ENCODE measurements at places on chromosomes 5 and 9.

GRCh38 chr9:99358668-99359067 lies 136.6 kb downstream of the SEC61B start:
- DNase-seq, result no peak

DNA sequence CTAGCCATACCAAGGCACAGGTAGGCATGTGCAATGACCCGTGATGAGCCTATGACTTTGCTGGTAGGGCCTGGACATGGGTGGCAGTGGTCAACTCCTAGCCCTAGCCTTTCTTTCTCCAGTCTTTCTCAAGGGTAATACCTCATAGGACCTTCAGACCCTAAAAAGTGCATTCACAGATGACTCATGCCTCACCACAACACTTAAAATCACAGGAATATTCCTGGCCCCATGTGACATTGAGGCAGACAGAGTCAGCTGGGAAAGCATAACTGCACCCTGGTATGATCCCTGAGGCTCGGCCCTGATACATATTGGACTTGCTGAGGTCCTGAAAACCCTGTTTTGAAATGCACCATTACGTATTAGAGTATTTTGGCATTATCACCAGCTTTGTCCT lies 449.5 kb downstream of the HINT1 start:
- DNase-seq, result no peak

GRCh38 chr5:54700986-54701578 lies 183.5 kb downstream of the SNX18 start:
- DNase-seq, result no peak

GRCh38 chr9:109349421-109349846 lies 28.6 kb upstream of the EPB41L4B start:
- no peak for DNase-seq

DNA sequence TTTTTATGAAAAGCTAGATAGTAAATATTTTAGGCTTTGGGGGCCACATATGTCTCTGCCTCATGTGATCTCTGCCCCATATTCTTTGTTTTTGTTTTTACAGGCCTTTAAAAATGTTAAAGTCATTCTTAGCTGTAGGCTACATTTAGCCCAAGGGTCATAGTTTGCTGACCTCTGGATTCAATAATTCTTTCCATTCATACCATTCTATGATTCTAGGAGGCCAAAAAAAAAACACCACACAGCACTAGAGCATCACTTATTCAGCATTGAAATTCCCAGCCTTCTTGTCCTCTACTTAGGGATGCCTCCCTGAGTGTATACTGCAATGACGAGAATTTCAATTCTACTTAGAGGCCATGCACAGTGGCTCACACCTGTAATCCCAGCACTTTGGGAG lies 17.0 kb downstream of the PTCD2 start:
- DNase-seq, result no peak

DNA sequence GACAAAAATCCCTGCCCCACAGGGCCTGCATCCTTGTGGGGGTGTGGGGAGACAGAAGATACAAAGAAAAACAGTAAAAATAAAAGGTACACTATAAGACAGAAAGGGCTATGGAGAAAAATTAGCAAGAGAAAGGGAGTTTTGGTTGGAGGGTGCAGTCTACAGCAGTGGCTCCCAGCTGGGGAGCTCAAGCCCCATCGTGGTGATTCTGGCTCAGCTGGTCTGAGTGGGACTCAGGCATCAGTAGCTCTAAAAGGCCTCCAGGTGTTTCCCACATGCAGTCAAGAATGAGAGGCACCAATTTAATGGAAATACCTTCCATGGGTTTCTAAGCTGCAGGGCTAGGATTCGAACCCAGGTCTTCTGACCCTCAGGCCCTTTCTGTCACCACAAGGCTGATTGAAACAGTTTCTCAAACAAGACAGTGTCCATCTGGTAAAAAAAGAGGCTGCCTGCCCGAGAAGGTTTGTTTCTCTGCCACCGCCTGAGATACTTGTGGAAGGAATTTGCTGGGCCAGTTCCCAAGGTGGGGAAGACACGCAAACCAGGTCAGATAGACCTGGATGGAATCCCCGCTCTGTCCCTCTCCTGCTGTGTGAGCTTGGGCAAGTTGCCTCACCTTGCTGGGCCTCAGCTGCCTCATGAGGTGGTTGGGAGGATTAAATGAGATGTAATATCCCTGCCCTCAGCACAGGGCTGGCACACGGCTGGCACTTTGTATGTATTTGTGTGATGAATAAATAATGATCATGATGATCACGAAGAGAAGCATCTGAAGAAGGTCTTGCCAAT lies 43.1 kb downstream of the COL27A1 start:
- DNase-seq, result no peak

DNA sequence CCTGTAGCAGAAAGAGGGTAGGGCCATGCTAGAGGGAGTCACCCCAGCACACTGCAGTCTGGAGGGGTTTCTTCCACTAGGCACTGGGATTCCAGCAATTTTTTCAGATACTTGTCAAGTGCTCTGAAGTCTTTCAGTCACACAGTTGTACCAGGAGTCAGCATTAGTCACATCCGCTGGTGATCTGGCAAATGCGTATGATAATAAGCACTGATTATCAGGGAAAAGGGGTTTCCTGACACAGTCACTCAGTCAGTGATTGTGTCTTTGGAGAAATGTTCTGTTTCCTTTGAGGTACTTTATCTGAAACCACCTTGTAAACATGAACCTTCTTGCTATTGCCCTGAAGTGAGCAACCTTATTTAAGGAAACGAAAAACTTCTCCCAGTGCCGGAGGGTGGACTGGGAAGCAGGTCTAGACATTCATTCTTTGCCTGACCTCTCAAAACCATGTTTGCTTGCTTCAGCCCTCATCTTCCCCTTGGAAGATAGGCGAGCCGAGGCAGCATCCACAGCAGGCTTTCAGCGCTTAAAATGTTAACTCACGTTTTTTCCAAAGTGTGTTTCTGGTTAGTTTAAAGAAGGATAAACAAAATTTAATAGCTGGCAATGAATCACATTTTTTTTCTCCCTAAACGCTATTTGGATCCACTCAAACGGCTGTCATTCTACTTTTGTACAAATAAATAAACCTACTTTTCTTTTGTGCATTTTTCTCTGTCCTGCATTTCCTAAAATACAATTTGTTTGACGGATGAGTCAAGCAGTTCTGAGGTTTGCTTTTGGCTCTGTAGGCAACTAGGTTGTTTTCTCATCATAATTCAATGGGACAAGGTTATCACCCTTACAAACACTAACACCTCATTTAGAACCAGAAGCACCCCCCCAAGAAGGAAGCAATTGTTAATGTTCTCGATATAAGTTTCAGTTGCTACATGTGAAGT lies 77.7 kb downstream of the FOXD1 start:
- DNase-seq, result no peak

DNA sequence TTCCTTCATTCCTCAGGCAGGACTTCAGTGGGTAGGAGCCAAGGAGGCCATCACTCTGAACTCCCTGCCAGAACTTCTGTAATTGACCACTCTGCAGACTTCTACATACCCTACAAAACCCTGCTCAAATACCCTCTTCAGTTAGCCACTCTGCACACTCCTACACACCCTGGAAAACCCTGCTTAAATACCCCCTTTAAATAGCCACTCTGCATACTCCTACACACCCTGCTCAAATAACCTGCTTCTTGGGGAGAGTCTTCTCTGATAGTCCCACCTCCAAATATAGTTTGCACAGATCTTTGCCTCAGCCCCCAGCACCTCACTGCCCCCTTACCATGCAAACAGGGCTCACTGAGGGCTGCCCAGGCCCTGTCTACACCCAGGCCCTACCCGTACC lies 18.6 kb upstream of the CARD19 start:
- DNase-seq, result no peak

- DNase-seq, result no peak
Observed at GRCh38 chr9:126301985-126302603, 24.5 kb upstream of the MVB12B start.

GRCh38 chr5:97231025-97231636 lies 48.1 kb upstream of the RIOK2 start:
- no peak for DNase-seq

DNA sequence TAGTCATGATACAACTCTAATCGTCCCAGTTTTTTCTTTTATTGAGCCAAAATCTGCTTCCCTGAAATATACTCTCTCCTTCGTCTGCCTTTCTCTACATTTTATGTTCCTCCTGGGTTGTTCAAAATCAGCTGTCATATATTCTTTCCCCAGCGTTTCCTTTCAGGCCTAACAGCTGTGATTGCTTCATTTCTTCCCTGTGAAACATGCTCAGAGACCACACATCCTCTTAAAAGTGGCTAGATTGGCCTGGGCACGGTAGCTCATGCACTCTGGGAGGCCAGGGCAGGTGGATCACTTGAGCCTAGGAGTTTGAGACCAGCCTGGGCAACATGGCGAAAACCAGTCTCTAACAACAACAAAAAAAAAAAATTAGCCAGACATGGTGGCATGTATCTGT lies 25.1 kb downstream of the NFX1 start:
- no peak for DNase-seq

- DNase-seq, result no peak
Observed at GRCh38 chr5:126446498-126447224, 23.5 kb downstream of the GRAMD2B start.

DNA sequence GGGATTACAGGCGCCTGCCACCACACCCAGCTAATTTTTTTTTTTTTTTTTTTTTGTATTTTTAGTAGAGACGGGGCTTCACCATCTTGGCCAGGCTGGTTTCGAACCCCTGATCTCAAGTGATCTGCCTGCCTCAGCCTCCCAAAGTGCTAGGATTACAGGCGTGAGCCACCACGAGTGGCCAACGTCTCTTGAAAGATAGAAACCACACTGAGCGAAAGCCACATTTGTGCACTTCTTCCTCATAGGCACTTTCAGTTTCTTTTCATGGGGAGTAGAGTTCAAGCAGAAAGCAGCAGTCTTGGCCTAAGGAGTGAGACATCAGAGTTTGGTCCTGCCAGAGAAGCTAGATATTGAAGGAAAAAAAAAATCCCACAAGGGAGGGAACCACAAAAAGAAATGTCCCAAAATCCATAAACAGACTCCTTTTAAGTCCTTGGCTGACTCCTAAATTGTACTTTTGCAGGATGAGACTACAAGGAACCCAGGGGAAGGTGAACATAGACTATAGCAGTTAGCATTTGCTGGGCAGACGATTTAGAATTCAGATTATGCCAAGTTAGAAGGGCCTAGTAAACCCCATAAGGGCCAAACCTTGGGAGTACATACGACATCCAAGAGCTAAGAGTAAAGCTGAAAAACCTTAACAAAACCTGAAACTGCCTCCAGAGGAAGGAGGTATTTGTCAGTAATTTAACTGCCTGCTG lies 43.9 kb upstream of the GLIPR2 start:
- DNase-seq, result no peak

GRCh38 chr5:156694598-156694997 lies 155.5 kb upstream of the PPP1R2B start:
- no peak for DNase-seq

DNA sequence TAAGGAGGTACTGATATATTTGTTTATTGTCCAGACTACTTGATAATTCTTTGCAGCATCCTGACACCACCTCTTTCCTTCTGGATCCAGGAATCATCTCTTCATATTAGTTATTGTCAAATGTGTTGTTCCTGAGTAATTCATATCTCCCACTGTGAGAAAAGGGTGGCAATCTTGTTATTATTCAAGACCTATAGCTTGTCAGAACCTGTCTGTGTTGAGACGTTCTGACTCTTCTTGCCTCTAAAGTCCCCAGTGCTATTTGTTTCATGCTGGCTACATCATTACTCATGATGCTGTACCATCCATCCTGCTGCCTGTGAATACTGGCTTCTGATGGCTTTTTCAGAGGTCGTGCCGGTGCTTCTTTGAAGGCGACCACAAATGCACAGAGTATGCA lies 68.7 kb upstream of the TAF11L2 start:
- DNase-seq, result no peak

DNA sequence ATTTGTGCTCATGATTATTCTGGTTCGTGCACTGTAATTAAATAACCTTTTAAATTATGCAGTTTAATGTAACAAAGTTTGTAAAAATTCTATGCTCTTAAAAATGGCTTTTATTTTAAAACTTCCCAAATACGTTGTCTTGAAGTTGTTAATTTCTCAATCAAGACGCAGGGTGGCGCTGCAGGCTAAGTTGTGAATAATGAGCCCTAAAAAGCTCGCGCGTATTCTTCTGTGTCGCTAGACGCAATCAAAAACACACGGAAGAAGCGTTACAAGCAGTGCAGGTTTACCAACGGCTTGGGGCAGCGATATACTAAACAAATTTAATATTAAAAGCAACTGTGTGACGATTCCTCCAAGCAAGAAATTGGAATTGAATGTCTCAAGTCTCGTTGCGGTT lies at the start of gene PCDHB4:
TSS of gene PCDHB4 (plus strand) at position 256 of the 400 bp plus-strand sequence. CDS start 181 bp downstream, outside the sequence.
- DNase-seq, result no peak

- peak; percentile 51 for DNase-seq
Observed at GRCh38 chr9:135065151-135065550, 22.3 kb upstream of the OLFM1 start.

- no peak for DNase-seq
Observed at GRCh38 chr9:15641291-15641690, 88.4 kb downstream of the CCDC171 start.

DNA sequence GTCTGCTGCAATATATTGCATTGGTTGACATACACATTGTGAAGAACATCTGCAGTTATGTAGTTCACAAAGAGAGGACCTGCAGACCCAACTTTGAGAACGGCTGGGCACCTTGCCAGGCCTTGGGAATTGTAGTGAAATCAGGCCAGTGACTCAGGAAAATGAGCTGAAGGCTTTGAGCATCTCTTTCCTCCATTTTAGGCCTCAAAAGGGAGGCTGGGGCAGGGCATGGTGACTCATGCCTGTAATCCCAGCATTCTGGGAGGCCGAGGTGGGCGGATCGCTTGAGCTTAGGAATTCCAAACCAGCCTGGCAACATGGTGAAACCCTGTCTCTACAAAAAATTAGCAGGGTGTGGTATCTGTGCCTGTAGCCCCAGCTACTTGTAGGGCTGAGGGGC lies 1.4 kb upstream of the IPPK start:
- DNase-seq, result no peak

DNA sequence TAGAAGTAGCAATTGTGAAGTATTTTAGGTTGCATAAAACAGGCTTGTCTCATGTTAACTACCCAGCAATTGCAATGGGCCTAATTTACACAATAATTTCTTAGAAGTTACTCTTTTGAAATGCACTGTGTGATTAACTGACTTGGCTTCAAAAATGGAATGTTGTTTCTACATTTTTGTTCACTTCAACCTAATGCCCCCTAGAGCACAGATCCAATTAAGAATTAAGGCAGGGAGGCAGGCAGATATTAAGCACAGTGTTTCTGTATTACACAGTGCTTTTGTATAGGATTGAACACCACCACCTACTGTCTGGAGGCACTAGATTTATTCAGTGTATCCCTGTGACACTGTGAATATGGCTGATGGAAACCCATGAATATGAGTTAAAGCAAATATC lies 302.1 kb downstream of the FBXL17 start:
- DNase-seq, result no peak

DNA sequence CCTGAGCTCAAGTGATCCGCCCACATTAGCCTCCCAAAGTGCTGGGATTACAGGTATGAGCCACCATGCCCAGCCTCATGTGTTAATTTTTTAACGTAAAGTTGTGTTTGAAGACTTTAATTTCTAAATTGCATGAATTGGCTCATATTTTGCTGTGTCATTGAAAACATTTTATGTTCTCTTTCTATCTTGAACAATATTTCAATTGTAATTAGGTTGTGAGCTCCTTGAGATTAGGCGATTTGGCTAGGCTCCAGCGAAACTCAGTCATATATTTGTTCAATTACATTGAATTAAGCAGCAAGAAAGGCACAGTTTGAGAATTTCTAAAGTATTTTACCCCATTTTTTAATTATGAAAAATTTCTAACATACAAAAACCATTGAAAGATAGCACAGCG lies 34.0 kb downstream of the GAPVD1 start:
- no peak for DNase-seq

All from spleen (tissue), 13 donors.